CMK (cell line): ENCODE measurements at places on chromosomes 16 and 17.

DNA sequence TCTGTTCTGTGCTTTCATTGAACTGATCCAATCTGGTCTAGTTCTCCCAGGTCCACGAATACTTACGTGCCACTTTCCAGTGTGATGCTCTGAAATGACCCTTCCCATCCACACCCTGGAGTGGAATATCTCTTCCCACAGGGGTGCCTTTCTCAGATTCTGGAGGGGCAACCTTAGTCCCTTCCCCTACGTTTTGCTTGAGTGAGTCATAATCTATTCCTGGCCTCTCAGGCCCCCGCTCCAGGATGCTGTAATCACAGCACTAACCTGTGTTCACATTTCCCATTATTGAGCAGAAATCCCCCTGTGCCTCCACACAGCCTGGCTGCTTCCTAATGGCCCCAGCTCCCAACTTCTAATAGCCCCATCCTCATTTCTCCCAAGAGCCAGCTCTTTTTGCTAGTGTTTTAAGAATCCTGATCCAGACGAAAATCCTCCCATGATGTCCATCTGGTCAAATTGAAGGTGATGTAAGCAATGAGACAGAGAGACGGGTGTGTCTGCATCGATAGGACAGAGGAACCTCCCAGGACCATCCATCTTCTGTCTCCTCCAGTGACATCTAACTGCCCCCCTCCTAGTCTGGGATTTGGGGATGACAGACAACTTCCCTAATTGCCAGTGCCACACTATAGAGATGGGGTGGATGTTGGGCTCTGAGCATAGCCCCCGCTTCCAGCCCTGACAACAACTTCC lies 164.0 kb upstream of the MAF start:
- DNase-seq = no peak

DNA sequence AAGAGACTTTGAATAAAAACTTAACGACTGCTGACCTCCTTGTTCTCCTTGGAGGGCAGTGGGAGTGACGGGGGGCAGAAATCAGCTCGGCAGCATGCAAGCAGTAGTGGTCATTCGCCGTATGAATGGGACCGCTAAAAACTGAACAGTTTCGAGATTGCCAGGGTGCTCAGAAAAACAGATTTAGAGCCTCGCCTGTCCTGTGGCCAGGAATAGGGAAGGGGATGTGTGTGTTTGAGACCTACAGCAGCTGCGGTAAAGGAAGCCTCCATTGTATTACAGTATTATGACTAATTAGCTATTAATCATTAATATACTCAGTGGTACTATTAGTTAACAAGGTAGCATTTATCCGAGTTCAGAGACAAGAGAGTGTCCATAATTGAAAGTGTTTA lies 670 bp upstream of the ZNF652 start:
- no peak for DNase-seq

- DNase-seq = no peak
These were observed 14.5 kb upstream of the MYCBPAP start for GRCh38 chr17:50493744-50494143.

DNA sequence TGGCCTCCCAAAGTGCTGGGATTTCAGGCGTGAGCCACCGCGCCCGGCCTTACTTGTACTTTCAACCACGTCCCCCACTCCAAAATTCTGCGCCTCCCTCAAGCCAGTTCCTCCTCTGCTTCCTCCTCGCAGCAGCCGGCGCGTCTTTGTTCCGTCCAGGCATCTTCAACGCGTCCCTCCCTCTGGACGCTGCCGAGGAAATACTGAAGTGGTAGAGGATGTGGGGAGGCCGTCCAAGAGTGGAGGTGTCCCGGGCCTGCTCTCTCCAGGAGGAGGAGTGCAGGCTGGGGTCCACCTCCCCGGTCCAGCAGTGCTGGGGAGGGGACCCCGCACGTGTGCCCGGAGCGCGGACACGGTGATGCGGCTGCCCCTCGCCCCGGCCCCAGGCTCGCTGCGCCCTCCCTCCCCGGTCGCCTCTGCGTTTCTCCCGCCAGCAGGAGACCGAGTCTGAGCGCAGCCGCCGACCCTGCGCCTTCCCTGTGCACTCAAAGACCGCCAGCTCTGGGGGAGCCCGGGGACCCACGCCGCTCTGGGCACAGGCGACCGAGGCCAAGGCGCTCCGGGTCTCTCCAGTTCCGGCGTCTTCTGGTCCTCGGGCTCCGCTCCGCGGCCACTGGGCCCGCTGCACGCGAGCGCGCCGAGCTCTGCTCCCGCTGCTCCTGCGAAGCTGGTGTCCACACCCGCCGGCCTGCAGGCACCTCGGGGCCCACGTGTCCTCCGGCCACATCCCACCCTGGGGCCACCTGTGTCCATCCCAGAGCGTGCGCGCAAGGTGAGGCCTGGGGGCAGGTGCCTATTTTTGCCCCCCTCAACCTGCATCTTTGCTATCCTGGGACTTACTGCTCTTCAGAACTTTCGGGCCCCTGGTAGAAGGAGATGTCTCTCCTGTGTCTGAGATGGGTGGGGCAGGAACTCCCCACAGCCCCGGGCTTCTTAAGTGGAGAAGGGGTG lies 31.7 kb downstream of the OSBPL7 start:
- DNase-seq = no peak

DNA sequence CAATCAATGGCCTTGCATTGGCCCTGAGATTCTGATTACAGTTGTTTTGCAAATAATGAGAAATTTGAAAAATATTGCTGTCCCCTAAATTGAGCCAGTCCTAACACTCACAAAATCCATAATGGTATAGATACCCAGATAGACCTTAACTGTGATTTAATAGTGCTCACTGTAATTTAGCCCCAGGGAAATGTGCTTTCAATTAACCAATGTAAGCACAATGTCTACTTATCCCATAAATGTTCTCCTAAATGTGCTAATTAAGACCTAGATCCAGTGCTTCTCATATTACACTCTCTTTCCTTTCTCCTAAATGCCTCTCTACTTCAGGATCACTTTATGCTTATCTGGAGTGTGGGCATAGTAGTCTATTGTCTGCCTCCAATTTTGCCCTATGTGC lies 417.8 kb upstream of the CCL2 start:
- DNase-seq = no peak

DNA sequence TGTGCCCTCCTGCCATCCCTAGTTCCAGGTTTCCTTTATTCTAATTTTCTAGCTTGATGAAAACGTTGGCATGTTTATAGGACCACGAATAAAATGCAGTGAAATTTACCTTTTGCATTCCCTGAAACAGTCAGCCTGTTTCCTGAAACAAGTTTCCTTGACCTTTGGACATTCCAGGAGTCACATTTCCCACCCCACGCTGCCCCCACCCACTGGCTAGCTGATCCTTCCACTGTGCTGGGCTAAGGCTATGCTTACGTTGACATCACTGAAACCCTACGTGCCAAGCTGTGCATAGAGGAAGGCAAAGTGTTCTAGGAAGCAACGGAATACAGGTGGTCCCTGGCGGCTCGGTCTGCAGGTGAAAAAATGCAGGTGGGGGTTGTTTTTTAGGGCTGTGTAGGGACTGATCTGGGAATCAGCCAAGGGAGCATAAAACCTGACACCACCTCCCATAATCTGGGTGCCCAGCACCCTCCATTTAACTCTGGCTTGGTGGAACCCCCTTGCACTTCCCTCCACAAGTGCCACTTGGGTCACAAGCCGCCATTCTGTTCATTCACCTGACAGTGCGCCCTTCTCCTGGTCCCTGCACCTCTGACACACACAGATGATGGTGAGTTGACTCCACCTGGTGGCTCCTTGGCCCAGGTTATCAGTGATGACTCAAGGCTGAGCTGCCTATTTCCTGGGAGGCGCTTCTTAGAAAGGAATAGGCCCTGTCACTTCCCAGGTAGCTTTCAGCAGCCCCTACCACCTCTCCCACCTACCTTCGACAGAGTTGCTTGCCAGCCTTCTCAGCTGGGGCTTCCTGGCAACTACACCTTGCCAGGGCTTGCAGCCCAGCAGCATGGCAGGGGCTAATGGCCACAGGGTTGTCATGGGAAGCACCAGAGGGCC lies 83.7 kb downstream of the N4BP1 start:
- no peak for DNase-seq

DNA sequence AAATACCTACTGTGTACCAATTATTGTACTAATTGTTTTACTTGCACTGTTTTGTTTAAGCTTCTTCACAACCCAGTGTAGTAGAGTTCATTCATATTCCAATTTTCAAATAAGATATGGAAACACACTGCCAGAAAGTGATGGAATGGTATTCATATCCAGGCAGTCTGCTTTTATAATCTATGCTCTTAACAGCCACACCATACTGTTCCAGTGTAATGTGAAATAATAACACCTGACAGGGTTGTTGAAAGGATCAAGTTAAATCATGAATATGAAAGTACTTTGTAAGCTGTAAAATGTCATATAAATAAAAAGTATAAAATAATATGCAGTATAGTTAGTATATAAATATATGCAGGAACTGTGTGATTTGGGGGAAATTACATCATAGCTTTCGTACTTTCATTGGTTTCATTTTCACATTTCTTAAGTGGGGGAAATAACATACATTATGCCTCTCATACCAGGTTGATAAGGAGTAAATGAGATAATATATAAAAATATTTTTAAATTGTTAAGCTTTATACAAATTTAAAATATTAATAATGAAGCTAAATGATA lies 230.8 kb downstream of the TANC2 start:
- DNase-seq = no peak

DNA sequence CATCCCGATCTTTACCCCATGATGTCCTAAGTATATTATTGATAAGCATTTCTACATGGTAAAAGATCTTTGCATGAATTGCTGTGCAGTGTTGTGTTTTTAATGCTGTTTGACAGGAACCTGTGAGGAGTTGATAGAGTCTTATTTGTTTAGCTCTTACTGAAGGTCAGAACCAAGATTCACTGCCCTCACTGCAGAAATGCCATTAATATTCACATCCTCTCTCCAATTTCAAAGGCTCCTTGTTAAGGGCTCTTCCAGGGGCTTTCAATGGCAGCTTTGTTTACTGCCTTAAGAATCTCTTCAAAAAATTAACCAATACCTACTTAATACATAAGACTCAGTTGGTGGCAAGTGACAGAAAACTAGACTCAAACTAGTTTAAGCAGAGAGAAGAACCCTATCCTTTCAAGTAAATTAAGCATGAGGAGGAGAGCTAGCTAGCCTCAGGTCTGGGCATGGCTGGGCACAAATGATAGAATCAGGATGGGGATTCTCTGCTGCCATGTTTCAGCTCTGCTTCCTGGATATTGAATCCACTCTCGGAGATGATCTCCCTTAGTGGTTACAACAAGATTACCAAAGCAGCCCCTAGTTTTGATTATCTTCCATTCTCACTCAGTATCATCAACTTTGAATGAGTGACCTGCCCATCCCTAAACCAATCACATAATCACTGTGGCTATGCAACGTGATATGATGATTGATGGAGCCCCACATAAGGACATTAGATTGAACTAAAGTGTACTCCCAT lies 311.8 kb downstream of the CDH11 start:
- no peak for DNase-seq
